Left lobe of liver (tissue), 2 donors: ENCODE measurements at places on chromosomes 1 and 21. TPM values are rescaled to one million over a fixed set of nuclear protein-coding genes. Genes with fewer than 3 reads are reported as not detected.

HFM1 gene
- total RNA-seq: 0.35 TPM

ACTL8 gene
- total RNA-seq: not detected

OLIG2 gene
- total RNA-seq: not detected

OR2T33 gene
- total RNA-seq: not detected

SERTAD4 gene
- total RNA-seq: not detected

SLAMF8 gene
- total RNA-seq: 0.53 TPM

OR2M3 gene
- not detected for total RNA-seq

GRIK1 gene
- 0.18 TPM for total RNA-seq

KRTAP12-2 gene
- not detected for total RNA-seq

SOAT1 gene
- 13.9 TPM for total RNA-seq

GCSAML gene
- not detected for total RNA-seq

ARID1A gene
- 27.0 TPM for total RNA-seq

SPAG17 gene
- not detected for total RNA-seq

SPRR2E gene
- total RNA-seq: not detected

CSMD2 gene
- 0.25 TPM for total RNA-seq

HSD3B2 gene
- total RNA-seq: 0.83 TPM

SPRR2B gene
- total RNA-seq: not detected

NTNG1 gene
- not detected for total RNA-seq

LRRC8C gene
- total RNA-seq: 0.73 TPM

LRRC47 gene
- 27.5 TPM for total RNA-seq

RAB25 gene
- 1.7 TPM for total RNA-seq

TMEM200B gene
- 2.0 TPM for total RNA-seq

PAQR7 gene
- 5.1 TPM for total RNA-seq

CGN gene
- 51.4 TPM for total RNA-seq

RPTN gene
- total RNA-seq: not detected

KCNJ9 gene
- not detected for total RNA-seq

LMX1A gene
- total RNA-seq: not detected

HMGN2 gene
- total RNA-seq: 84.3 TPM

RXFP4 gene
- total RNA-seq: not detected

DCLRE1B gene
- 1.6 TPM for total RNA-seq

ZNF697 gene
- 3.6 TPM for total RNA-seq

RIIAD1 gene
- total RNA-seq: not detected

DISC1 gene
- 1.8 TPM for total RNA-seq

GBP4 gene
- 5.3 TPM for total RNA-seq

LY9 gene
- 0.18 TPM for total RNA-seq

KRTAP19-3 gene
- not detected for total RNA-seq

TMOD4 gene
- total RNA-seq: 0.33 TPM

OR6N1 gene
- total RNA-seq: not detected

FCGR3A gene
- 25.2 TPM for total RNA-seq

RIMKLA gene
- 0.25 TPM for total RNA-seq

DCDC2B gene
- total RNA-seq: not detected

WNT3A gene
- total RNA-seq: not detected

LCE2C gene
- total RNA-seq: not detected
